ENCODE measurements at places on chromosomes 3 and 15. TPM values are rescaled to one million over a fixed set of nuclear protein-coding genes. Genes with fewer than 3 reads are reported as not detected.

DNA sequence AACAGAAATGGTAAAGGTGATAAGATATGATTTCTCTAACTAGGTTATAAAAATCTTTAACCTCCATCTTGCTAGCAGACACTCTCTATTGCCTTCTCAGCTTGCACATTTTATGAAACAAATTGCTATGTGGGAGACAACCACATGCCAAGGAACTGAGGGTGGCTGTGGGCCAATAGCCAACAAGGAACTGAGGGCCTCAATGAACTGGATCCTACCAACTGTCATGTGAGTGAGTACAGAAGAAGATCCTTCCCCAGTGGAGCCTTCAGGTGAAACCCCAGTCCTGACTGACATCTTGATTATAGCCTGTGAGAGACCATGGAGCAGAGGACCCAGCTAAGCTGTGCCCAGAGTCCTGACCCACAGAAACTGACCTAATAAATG is 129.2 kb upstream of the LRIG1 start:
- DNase-seq = no peak

DNA sequence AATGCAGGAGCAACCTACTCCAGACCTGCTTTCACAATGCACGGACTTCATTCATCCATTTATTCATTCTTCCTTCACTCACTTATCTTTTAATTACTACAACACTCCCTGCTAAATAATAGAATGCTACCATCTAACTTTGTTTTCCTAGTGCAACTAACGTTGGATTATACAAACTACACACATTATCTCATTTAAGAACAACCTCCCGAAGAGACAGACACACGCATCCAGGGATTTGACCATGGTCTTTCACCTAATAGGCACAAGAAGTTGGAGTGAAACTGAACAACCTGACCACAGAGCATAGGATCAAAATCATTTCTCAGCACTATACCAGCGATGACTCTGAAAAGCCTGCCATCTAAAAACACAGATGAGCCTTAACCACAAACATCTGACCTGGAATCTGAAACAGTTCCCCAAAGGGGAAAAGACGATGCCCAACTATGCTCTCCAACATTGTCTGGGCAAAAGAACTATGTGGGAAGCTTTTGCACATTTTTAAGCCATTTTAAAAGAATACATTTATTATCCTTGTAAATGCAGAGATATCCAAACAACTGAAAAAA is 21.0 kb downstream of the ZNF385D start:
- DNase-seq = no peak

- no peak for DNase-seq
These were observed 17.6 kb downstream of the STAB1 start for GRCh38 chr3:52512727-52513126.

DNA sequence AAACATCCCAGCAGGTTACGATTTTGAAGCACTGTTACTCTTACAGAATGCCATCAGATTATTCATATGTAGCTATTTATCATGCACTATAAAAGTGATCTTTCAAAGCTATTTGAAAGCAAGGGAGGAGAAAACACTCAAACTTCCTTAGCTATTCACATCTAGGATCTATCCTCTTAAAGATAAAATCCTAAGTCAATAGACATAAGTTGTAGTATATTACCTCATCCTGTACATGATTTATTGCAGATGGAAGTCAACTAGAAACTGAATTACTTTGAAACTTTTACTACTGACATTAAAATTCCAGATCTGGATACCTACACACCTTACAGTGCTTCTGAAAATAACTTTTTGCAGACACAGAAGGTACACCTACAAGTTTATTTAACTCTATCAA is 197.2 kb downstream of the MEIS2 start:
- no peak for DNase-seq

CLEC3B gene
- 217 TPM for total RNA-seq

CLDN18 gene
- total RNA-seq = not detected
